Central memory CD4-positive, alpha-beta T cell (primary cell): ENCODE measurements at places on chromosomes 5 and 9.

DNA sequence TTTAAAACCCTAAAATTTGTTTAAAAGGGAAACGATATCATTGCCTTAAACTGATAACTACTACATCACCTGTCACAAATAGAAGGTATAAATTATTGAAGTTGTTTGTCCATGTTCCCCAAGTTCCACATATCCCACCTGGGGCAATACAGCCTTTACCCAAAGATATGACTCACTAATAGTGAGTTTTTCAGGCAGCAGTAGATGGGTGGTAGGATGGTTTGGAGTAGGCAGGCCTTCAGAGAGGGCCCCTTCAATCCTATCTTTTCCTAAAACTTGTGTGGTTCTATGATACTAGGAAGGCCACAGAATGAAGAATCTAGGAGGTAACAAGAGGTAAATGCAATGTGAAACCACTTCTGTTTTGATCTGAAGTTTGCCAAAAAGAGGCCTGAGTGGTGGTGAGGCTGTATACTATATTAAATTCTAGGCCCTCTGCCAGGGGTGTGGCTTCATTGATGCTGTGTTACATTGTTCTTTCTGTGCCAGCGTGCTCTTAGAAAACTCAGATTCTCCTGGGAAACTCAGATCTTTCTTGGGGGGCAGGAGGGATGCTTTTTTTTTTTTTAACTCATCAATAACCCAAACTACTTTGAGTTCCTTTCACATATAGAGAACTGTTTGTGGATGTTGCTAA lies 7.2 kb downstream of the CYSTM1 start:
- no peak for DNase-seq

- DNase-seq, result no peak
These were observed 5.4 kb downstream of the REEP2 start for GRCh38 chr5:138444078-138444773.

GRCh38 chr5:148033134-148033533 lies 30.6 kb upstream of the SPINK5 start:
- no peak for DNase-seq

DNA sequence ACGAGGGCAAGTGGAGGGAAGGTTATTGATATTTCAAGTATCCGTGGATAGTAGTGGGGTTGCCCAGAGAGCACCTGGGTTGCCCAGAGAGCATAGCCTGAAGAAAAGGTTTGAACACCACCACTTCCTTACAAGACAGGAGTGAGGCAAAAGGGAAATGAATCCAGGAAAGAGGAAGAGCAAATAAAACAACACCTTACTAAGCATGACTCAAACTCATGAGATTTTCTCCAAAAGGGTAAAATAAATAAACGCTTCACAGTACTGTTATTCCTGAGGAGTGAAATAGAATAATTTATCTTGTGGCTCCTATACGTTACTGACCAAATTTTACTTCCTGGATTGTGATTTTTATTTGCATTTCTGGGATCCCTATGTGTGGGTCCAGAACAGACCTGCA lies 65.2 kb upstream of the PTPRD start:
- DNase-seq, result no peak

DNA sequence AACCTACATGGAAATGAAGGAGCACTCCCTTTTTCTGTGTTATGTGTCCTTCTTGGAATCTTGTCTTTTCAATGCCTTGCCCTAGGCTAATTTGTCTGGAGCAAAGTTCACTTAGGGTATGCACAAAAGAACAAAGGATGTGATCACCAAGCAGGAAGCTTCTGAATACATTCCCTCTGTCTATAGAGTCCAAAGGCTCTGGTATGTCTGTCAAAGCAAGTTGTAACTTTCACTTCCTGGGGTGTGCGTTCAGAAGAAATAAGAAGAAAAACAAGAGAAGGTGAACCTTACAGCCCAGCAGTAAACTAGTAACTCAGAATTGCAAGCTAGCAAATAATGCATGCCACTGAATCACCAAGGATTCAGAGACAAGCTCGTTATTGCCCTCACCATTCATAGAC lies 31.7 kb upstream of the CDH6 start:
- DNase-seq, result no peak

DNA sequence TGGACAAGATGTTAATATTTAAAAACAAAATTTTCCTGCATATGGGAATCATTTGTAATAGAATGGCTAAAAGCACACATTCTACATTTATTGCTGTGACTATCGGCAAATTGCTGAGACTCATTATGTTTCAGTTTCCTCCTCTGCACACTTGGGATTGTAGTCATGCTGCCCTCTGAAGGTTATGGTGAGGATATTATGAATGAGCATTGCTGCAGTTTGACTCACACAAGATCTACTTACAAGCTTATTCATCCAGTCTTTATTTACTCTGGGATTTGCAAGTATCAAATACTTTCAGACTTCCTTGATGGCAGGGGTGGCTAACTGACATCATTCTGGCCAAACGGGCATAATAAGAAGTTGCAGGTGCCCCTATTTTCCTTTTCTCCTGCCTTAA lies 9.5 kb upstream of the NFIL3 start:
- peak; percentile 15 for DNase-seq
